ENCODE measurements at places on chromosomes 7 and 10.
A peak's percentile ranks its signal among the peaks of the same experiment; 100 is the strongest.

- DNase-seq = no peak
Observed at GRCh38 chr7:44225566-44226395, 25.0 kb downstream of the YKT6 start.

GRCh38 chr7:69652947-69653701 lies 54.8 kb downstream of the AUTS2 start:
- no peak for DNase-seq

DNA sequence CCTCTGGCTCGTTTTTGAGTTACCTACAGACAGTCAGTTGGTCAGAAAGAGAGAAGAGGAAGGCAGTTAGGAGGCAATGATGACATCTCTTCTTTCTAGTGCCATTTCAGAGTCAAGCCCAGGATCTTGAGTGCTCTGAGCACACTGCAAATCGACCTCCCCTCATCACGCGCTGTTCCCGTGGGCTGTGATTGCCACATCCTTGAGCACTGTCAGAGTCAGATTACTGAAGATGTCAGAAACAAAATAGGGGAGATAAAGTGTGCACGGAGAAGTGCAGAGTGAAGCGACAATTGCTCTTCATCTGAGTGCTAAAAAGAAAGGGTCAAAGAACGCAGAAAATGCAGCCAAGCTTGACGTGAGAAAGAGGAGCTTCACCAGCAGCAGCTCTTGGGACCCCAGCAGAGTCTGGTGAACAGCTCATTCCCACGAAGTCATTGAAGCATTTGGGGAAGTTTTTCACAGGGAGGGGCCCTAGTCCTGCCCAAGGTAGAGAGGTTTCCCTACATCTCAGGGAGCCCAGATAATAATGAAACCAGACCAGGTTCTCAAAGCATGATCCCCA lies 661.7 kb upstream of the AUTS2 start:
- no peak for DNase-seq

GRCh38 chr7:98621573-98622482 lies 4.7 kb downstream of the NPTX2 start:
- no peak for DNase-seq

DNA sequence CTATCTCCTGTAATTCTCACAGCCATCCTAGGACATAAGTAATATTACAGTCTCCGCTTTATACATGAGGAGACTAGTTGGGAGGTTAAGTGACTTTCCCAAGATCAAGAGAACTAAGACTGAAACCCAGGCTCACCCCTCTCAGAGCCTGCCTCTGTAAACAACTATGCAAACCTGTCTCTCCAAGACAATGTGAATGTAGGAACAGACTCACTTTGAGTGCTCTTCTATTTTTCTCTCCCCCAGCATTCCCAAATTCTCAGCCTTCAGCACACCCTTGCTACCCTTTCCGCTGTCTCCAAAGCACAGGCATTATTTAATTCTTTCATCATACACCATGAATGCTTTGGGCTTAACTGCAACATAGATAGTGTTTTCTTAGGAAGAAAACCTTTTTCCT lies 13.6 kb downstream of the ACTA2 start:
- no peak for DNase-seq

GRCh38 chr7:47893721-47894365 lies 54.4 kb downstream of the PKD1L1 start:
- DNase-seq = no peak

DNA sequence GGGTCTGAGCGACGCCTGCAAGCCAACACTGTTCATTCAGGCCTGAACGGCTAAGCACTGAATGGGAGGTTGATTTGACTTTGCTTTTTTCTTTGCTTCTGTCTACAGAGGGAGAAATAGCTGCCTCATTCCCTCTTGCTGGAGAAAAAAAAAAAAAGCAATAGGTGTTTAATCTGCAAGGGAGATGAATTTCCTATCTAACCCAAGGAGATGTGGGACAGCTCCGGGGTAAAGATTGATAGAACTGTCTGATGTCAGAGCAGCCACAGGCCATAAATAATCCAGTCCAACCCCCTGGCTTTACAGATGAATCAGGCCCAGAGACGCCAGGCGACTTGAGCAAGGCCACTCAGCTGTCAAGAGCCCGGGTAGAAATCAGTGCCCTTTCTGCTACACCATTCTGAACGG lies 168.0 kb downstream of the ARHGAP12 start:
- DNase-seq = no peak

GRCh38 chr10:69513617-69514016 lies 59.6 kb downstream of the NEUROG3 start:
- no peak for DNase-seq

GRCh38 chr10:28151636-28152035 lies 151.2 kb downstream of the MPP7 start:
- no peak for DNase-seq

GRCh38 chr10:108894402-108895301 lies 1028.7 kb downstream of the XPNPEP1 start:
- no peak for DNase-seq

GRCh38 chr10:111082102-111082975 lies 5.5 kb downstream of the ADRA2A start:
- no peak for DNase-seq

- peak; percentile 66 for DNase-seq
Observed at GRCh38 chr10:1420661-1421362, 316.5 kb downstream of the ADARB2 start.

- no peak for DNase-seq
Observed at GRCh38 chr7:84207025-84207424, 12.4 kb upstream of the SEMA3A start.

Measured in stimulated activated CD4-positive, alpha-beta T cell treated with anti-CD3 and anti-CD28 coated beads, Interleukin-4, amount 100 ng/mL, for 1 hour (primary cell).